ENCODE measurements at places on chromosomes 4 and X. TPM values are rescaled to one million over a fixed set of nuclear protein-coding genes. Genes with fewer than 3 reads are reported as not detected.

GRCh38 chrX:40496728-40497127, 84.0 kb upstream of the ATP6AP2 start:
- peak; percentile 75 for DNase-seq

- DNase-seq = no peak
Measured at GRCh38 chr4:69470561-69470960, 25.1 kb downstream of the UGT2B4 start.

GRCh38 chr4:152500800-152501434, 35.0 kb downstream of the FBXW7 start:
- peak; percentile 88 for DNase-seq

DNA sequence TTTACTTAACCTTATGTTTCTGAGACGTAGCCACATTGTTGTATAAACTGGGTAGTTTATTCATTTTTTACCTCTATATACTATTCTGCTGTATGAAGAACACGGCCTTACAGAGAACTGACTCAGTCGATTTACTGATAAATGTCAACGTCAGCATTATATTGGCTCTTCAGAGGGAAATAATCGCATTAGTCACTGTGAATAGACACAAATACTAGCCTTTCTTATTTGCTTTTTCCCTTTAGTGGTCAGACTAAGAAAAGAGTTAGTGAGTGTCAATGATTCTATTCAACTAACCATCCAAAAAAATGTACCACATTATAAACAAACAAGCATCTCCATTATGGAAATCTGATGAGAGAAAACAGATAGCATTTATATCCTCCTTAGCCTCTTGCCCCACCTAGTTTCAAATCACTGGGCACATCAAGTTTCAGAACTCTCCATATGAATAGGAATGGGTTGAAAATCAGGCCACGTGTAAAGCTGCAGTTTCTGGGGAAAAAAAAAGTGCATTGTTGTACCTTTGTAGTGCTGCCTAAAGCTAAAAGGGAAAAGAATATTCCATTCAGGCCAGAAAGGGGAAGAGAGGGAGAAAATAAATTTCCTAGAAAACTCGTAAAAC, 146.7 kb upstream of the VCX3A start:
- no peak for DNase-seq

GRCh38 chr4:3508542-3508941, 23.7 kb downstream of the LRPAP1 start:
- DNase-seq = no peak

- no peak for DNase-seq
Measured at GRCh38 chr4:101289306-101289705, 58.0 kb downstream of the PPP3CA start.

- DNase-seq = no peak
Measured at GRCh38 chr4:163911891-163912290, 417.4 kb downstream of the TMA16 start.

DNA sequence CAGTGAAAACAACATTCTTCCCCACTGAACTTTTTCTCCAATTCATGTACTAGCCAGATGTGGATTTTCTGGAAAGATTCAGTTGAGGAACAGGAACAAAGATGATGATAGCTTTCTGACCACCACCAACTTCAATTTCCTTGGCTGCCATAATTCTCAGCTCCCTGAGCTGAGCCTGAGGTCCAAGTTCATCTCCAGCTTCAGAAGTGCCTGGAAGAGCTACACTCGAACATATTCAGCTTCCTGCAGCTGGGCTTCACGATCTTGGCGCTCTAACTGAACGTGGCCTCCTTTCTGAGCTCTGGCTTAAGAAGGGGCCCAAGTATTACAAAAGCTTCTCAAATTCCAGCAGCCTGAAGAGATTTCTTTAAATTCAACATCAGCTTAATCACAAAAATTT, 83.9 kb downstream of the QDPR start:
- no peak for DNase-seq

GRCh38 chrX:115533485-115533884, 27.5 kb upstream of the PLS3 start:
- DNase-seq = no peak

- DNase-seq = no peak
Measured at GRCh38 chr4:145679520-145679919, 426 bp upstream of the C4orf51 start.

- DNase-seq = no peak
Measured at GRCh38 chr4:40183615-40184411, 13.0 kb upstream of the RHOH start.

DNA sequence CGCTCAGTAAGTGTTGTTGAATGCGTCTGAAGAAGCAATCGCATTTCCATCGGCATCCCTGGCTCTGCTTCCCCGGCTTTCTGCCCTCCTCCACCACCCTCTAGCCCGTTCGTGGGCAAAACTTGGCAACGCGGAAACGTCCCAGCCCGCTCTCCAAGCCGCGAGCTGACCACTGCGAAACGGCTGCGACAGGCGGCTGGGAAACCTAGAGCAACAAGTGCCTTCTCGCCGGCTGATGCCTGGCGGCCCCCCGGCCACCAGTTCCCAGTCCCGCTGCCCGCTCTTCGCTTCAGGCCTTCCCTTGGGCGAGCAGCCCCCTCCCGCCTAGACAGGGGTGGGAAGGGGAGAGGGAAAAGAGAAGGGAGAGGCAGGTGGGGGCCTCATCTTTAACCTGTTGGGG, 837 bp downstream of the CITED1 start:
- DNase-seq = no peak

GRCh38 chr4:136599890-136600289, 932.4 kb downstream of the PCDH18 start:
- no peak for DNase-seq

GRCh38 chrX:11351375-11352295, 58.4 kb downstream of the AMELX start:
- peak; percentile 42 for DNase-seq

DNA sequence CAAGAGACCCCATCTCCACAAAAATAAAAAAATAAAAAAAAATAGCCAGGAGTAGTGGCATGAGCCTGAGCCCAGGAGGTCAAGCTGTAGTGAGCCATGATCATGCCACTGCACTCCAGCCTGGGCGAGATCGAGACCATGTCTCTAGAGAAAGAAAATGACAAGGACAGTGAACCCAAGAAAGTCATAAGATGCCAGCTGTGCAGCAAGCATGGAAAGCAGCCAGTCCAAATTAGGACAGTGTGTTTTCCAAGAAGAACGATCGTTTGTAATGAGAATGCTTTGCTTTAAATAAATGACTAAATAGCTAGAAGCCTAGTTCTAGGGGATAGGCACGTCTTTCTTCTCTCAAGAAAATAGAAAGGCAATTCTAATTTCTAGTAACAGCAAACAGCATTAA, 58.4 kb upstream of the MSANTD1 start:
- no peak for DNase-seq

DNA sequence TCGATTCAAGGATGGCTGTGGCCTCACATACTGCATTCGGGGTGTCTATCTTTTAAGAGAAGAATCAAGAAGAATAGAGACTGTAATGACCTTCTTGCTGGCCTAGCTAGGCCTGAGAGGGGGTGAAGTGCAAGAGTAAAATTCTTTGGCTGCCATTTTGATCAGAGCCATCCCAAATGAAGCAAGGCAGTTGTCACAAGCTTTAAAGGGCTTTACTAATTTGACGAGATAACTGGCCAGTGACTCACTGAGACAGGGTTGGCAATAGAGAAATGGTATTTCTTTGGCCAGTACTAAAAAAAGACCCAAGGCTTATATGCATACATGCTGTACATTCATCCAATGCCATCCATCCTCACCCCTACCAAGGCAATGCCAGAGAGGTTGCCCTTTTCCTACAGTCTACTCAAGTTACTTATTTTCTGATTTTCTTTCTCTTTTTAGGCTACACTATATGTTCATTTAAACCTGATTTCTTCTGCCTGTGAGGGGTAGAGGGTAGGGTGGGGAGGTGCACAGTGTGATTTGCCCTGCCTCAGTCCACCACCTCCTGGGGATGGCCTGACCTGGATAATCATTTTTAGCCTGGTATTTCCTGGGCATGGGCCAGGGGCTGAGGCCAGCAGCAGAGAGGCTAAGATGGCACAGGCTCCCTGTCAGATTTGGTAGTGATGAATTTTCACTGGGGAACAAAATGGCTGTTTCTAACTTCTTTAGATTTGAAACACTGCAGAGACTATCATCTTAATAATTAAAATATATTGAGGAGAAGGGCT, 32.2 kb downstream of the ATG4A start:
- DNase-seq = no peak

DNA sequence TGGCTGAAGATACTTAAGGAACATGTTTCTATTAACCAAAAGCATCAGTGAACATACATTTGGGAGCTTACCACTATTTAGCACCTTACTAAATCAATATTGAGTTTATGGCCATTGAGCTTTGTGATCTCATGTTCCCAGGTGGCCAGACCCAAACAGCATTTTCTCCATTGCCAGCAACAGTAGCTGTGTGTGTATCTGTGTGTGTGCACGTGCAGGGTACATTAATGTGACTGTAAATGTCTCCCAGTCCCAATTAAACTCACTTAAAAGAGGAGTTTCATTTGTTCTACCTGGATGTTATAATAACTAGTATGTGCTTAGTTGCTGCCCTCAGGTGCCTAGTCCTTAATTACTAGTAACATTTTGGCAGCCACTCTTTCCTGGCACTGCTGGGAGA, 282.4 kb downstream of the NR3C2 start:
- DNase-seq = no peak

DNA sequence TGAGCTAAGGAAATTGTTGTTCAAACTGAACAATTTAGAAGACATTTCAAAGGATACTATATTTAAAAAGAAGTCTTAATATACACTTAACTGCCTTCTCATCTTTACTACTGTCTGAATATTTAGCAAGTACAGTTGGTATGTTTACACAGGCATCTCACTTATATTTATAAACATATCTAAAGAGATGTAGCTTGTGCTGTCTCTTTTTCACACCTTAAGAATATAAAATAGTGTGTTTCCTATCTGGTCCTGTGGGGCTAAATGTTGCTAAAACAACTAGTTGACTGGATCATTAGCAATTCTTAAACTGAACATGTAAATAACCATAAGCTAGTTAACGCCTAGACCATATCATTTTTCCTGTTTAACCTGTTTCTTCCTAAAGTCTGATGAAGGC, 336.3 kb downstream of the PPP3CA start:
- no peak for DNase-seq

GRCh38 chr4:137531986-137532868, at the start of gene PCDH18:
Gene PCDH18, minus strand, starts transcription at chr4:137532494. Its CDS starts 406 bp downstream, at chr4:137532088.
- DNase-seq = peak; percentile 34

GRCh38 chr4:56342746-56343145, 44.5 kb downstream of the AASDH start:
- DNase-seq = no peak

DNA sequence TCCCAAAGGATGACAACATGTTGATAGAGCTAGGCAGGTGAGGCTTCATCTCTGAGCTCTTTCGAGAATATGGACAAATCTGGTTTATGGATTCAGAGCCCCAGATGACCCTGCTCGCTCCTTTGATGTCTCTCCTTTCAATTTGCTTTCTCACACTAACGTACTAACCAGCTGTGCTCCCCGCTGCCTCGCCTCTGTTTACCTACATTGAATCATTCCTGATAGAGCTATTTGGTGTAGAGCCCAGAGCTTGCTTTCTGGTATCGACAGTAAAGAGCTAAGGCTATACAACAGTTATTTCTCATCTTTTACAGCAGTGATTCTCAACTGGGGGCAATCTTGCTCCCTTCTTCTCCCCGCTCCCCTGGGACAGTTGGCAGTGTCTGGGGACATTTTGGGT, 8.9 kb upstream of the PHKA2 start:
- no peak for DNase-seq

The RS1 gene
- 3.8 TPM for total RNA-seq

The TBC1D14 gene
- 73.4 TPM for total RNA-seq

The UCHL1 gene
- 26.5 TPM for total RNA-seq

The TLR10 gene
- 0.15 TPM for total RNA-seq

The PABPC5 gene
- 1.2 TPM for total RNA-seq

The GK gene
- 27.9 TPM for total RNA-seq

The NPY2R gene
- total RNA-seq = not detected

The VCX3A gene
- not detected for total RNA-seq

The TMSB15A gene
- 4.1 TPM for total RNA-seq

The RAB39B gene
- 0.67 TPM for total RNA-seq
